ENCODE measurements at places on chromosomes 4 and X.

- H3K27ac ChIP-seq: no peak overlapping the region
- no peaks in the 10 kb centered on the region for H3K4me1 ChIP-seq
- H3K4me3 ChIP-seq: no peak overlapping the region
- H3K27me3 ChIP-seq: no peaks in the 10 kb centered on the region
- DNase-seq: peak; percentile 25
- H3K36me3 ChIP-seq: no peaks in the 10 kb centered on the region
These were observed 284.8 kb upstream of the PPARGC1A start for GRCh38 chr4:24174602-24175001.

- H3K27ac ChIP-seq: no peak overlapping the region
- no peaks in the 10 kb centered on the region for H3K27me3 ChIP-seq
- peak; percentile 30 for DNase-seq
- no peaks in the 10 kb centered on the region for H3K36me3 ChIP-seq
These were observed 76.7 kb downstream of the SCD5 start for GRCh38 chr4:82721819-82722423.

DNA sequence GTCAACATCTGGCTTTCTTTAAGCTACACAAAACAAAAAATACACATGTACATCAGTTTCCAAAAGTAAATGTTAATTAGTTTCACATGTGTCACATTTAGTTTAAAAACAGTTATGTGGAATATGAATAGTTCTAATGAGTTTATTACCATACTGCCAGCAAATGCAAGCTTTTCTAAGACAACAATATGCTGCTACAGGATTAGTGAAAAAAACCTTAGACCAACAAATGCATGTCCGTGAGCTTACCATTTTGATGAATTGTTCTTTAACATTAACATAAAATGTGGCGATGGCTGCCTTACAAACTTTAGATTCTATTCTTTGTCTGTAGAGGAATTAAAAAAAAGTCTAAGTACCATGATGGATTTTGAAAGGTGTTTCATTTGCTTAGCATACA lies 31.8 kb downstream of the CENPU start:
- no peak for DNase-seq
- H3K4me1 ChIP-seq: no peaks in the 10 kb centered on the region
- no peaks in the 10 kb centered on the region for H3K36me3 ChIP-seq
- H3K27ac ChIP-seq: no peak overlapping the region

DNA sequence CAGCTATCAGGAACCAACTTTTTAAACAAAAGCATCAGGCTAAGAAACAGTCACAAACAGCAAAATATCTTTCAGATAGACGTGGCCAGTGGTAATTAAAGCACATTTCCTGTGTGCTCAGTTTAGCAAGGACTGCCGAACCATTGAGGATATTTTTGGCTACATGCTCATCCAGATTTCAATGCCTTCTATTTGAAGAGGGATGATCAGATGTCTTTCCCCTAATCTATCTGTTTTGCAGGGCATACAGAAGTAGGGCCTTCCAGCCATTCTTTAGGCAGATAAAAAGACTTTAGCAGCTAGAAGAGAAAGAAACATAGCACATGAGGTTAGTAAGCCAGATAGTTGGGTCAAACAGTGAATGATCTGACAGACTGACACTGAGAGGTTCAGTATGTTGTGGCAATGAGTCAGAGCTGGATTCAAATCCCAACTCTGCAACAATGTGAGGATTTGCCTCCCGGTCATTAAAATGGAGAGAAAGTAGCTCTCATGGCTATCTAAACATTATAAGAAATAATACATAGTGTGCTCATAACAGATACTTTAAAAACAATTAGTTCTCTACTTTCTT lies 100.0 kb upstream of the PRKG2 start:
- no peak overlapping the region for H3K4me3 ChIP-seq
- H3K36me3 ChIP-seq: no peaks in the 10 kb centered on the region
- H3K27ac ChIP-seq: peak overlapping the region; percentile 64
- H3K4me1 ChIP-seq: peaks cover 8% of the 10 kb centered on the region
- DNase-seq: no peak
- no peaks in the 10 kb centered on the region for H3K27me3 ChIP-seq

- H3K4me1 ChIP-seq: no peaks in the 10 kb centered on the region
- H3K4me3 ChIP-seq: peak overlapping the region; percentile 30
- peak; percentile 76 for DNase-seq
These were observed 72.0 kb downstream of the FAT1 start for GRCh38 chr4:186651624-186652023.

DNA sequence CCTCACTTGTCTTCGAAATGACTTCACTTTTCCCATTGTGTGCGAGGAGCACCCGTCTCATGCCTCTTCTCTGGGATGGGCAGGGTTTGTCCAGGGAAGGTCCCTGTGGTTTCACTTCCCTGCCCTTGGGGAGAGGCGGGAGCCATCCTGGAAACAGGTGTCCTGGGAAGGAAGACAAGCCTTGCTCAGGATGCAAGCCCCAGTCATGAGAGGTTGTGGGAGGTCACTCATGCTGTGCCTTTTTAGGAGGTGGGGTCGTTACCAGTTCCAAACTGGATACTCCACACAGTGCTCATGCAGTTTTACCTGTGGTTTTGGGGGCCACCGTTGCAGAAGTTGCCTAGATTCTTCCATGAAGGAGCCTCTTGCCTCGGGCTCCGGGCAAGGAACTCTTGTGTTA lies 3.8 kb downstream of the RGS12 start:
- H3K27me3 ChIP-seq: no peaks in the 10 kb centered on the region
- no peak overlapping the region for H3K27ac ChIP-seq
- no peak for DNase-seq
- no peak overlapping the region for H3K4me3 ChIP-seq

DNA sequence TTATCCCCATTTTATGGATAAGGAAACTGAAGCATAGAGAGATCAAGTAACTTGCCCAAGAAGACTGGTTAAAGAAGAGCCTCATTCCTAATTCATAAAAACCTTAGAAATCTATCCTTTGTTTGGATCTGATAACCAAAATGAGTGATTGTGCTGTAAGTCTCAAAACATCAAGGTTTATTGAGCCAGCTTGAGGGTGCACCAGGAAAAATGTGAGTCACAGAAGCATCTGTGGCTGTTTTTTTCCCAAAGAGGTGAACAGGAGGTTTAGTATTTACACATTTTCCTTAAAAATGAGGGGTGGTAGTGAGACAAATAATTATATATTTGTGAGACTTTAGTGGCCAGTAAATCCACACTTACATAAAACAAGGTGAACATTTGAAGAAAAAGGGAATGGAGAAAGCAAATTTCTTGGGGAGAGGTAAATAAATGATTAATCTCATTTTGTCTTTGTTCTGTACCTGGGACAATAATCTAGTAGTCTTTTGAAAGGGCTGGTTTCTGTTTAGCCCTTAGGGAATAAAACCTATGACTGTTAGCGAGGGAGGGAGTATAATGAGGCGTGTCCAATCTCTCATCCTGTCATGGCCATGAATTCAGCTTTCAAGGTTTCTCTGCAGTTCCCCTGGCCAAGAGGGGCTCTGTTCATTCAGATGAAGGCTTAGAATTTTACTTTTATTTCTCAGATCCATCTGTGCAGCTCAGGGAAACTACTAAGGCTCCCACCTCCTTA lies 12.2 kb upstream of the FMR1 start:
- no peak overlapping the region for H3K4me3 ChIP-seq
- no peak overlapping the region for H3K27ac ChIP-seq
- no peaks in the 10 kb centered on the region for H3K4me1 ChIP-seq
- DNase-seq: no peak
- H3K27me3 ChIP-seq: no peaks in the 10 kb centered on the region

- H3K27me3 ChIP-seq: no peaks in the 10 kb centered on the region
- no peak overlapping the region for H3K4me3 ChIP-seq
- H3K36me3 ChIP-seq: no peaks in the 10 kb centered on the region
These were observed 70.5 kb downstream of the HADH start for GRCh38 chr4:108060164-108060563.

All from fibroblast of lung (primary cell).